ENCODE measurements at places on chromosomes 16 and 17.

DNA sequence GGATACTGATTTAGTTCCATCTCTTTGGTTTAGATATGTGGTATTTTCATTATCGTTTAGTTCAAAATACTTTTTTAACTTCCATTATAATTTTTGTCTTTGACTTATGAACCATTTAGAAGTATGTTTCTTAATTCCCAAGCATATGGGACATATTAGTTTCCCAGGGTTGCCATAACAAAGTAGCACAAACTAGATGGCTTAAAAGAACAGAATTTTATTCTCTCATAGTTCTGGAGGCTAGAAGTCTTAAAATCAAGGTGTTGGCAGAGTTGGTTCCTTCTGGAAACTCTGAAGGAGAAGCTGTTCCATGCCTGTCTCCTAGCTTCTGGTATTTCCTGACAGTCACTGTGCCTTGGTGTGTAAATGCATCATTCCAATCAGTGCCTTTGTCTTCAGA, 291.5 kb upstream of the AXIN2 start:
- DNase-seq, result no peak

DNA sequence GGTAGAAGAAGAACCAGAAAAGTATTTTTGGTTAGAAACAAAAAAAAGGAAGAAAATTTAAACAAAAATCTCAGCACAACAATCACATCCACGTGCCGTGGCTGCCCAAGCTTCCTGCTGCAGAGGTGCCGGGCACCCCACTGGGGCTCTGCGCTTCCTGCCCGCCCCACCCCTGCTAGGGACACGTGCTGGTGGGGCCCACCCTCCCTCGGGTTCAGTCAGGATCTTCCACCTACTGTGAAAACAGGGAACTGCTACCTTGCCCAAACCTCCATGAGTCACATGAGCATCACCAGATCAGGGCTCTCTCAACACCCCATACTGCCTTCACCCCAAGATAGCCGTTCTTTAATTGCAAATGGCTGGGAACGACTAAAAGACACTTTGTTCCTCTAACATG, 24.4 kb upstream of the CYTH1 start:
- no peak for DNase-seq

DNA sequence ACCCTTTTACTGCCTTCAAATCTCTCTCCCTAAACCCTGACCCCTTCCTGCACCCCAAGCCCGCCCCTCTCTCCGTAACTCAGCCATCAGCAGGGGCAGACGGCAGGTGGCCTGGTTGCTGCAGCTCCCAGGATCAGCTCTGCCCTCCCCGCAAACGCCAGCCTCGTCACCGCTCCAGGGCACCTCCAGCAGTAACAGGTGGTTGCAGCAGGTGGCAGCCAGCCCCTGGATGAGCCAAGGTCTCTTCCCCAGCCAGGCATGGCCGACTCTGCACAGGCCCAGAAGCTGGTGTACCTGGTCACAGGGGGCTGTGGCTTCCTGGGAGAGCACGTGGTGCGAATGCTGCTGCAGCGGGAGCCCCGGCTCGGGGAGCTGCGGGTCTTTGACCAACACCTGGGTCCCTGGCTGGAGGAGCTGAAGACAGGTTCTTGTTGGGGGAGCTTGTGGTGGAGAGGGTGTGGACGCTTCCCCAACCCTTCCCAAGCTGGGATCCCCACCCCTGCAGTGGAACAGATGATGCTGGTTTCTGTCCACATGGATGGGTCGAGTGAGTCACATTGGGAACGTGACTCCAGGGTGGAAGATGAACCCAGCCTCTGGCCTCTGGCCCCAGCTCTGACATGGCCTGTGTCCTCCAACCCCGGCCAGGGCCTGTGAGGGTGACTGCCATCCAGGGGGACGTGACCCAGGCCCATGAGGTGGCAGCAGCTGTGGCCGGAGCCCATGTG, 558 bp downstream of the HSD3B7 start:
- DNase-seq, result no peak

DNA sequence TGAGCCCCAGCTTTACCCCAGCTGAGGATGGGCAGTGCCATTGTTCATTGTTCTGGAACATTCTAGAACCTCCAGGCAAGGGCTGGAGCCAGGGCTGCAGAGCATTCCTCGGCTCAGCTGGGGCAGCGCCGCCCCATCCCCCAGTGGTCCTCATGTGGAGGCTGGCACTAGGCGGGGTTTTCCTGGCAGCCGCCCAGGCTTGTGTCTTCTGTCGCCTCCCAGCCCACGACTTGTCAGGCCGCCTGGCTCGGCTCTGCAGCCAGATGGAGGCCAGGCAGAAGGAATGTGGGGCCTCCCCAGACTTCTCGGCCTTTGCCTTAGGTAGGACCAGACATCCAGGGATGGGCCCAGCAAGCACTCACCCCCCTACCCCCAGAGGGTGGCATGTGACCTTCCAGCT, at the start of gene TMEM95:
TSS of gene TMEM95 (plus strand) at position 104 of the 400 bp plus-strand sequence. CDS start at position 153, 49 bp downstream.
- DNase-seq, result no peak

- DNase-seq, result no peak
These were observed 9.4 kb downstream of the SCPEP1 start for GRCh38 chr17:56987283-56987834.

DNA sequence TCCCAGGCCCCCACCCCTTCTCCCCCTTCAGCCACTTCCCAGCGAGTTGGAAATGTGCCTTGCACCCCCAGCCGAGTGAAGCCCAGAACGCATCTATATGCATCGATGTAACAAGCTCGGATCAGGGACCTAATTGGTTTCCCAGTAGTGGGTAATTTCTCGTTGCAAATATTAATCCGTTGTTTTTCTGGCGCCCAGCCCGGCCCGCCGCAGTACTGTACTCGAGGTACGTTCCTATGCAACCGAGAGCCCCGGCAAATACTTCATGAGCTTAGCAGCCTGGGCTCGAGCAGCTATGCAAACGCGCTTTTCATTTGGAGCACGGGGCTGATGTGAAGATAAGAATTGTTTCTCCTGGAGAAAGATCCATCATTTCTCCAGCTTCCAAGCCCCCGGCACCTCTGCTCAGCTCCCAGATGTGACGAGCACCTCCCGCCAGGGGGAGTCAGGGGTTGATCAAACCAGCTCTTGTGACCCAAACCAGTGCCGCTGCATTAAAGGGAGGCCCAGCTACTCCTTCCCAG, 229.8 kb downstream of the KATNIP start:
- no peak for DNase-seq

DNA sequence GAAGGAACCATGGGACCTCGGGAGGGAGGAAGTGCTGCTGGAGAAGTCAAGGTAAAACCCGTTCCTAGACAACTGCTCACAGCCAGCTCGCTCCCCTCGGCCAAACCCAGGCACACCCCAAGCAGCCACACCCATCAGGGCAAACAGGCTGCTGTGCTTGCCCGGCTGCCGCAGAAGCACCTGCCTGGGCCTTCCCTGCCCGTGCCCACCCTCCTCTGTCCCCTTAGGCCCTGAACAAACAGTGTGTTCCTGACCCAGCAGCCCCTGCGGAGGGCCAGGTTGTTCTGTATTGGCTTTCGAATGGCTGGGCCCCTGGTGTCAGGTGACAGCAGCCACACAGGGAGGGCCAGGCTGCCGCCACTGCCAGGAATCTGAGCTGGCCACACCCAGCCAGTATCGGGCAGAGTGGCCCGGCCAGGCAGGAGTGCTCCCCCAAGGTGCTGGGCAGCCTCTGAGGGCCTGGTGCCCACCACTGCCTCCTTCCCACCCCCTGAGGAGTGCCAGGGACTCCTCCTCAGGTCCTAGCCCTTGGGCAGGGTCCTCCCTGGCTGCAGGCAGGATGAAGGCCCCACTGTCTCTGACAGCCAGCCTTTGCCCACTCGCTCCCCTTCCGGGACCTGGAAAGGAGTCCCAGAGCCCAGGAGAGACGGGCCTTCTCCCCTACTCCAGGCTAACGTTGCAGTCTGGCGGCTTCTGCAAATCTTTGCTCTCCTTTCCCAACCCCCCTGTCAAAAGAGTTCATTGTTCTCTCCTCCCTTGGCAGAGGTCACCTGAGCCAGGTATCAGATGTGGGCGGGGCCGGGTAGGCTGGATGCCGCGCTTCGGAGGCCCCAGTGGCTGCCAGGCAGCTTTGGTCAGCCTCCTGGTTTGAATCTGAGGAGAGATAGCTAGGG, 24.0 kb downstream of the LLGL2 start:
- DNase-seq, result no peak

GRCh38 chr17:17440938-17441675, 35.7 kb upstream of the MED9 start:
- DNase-seq, result no peak

- peak; percentile 71 for DNase-seq
These were observed 192.4 kb upstream of the GSE1 start for GRCh38 chr16:85420501-85421337.

DNA sequence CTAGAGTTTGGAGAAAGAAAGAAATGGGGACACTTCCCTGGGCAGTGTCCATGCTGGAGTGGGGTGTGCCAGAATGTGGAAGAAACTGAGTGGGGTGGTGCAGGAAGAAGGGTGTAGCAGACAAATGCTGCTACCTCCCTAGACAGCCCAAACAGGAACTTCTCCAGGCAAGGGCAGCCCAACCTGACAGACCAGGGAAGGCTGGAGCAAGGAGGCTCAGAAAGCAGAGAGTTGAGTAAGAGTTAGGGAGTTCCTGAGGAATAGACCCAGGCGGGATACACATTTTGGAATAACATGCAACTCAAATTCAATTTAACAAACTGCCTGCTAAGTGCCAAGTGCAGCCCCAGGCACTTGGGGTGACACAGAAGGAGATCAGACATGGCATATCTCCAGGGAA, 1.0 kb upstream of the MYO18A start:
- DNase-seq, result no peak

- DNase-seq, result no peak
These were observed 317.2 kb upstream of the ZFHX3 start for GRCh38 chr16:73365016-73365551.

DNA sequence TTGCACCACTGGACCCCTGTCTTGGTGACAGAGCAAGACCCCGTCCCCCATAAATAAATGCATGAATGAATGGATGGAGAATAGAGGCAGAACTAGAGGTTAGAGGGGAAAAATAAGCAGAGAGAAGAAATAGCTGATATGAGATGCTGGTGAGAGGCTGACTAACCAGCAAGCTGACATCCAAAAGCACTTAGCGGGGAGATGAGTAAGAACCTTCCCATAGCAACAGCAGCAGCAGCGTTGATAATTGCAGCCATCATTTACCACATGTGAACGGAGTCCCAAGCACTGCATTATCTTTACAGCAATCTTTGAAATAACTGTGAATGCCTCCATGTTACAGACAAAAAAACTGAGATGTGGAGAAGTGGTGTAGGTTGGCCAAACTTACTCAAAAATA, 777.3 kb upstream of the EEF2KMT start:
- DNase-seq, result no peak

DNA sequence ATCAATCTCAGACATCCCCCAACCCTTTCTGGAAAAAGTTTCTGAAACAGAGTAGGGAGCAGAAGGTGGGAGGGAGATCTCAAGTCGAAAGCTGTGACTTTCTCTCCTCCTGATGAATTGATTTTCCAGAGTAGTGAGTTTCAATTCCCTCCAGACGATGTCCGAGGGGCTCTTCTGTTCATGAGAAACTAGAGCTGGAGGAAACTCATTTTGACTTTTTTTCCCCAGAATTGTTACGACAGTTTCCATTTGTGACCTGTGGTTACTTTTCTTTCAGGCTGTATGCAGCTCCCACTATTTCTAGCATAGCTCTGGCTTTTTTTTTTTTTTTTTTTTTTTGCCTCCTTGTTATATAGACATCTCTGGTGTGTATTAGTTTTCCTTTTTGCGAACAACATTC, 422.1 kb upstream of the SALL1 start:
- DNase-seq, result no peak

GRCh38 chr16:1288813-1289476, 20.5 kb upstream of the UBE2I start:
- no peak for DNase-seq

DNA sequence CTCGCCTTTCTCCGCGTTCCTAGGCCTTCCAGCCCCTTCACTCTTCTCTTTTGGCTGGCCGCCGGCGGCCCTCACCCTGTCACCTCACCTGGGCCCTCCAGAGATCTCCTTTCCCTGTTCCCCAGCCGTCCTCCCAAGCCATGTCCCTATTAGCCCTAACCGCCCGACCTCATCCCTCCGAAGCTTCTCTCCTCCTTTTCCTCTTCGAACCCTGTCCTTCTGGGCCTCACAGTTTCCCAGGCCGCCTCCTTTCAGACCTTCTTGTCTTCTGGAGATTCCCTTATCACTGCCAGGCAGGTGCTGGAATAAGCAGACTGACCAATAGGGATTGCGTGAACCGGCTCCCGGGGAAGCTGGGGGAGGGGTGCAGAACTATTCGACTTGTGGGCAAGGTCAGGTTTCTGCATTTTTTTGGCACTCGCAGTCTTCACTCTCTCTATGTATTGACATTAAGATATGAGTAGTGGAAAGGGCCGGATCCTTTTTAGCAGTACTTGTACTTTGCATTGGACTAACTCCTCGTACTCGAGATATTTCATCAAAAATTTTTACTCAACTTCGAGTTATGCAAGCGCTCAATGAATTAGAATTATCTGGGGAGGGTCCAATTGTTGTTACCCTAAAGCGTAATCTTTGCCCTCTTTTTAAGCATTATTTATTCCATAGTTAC, 690 bp downstream of the RHOT1 start:
- DNase-seq, result no peak

GRCh38 chr16:70605283-70605657, 41.1 kb upstream of the IL34 start:
- DNase-seq, result no peak

DNA sequence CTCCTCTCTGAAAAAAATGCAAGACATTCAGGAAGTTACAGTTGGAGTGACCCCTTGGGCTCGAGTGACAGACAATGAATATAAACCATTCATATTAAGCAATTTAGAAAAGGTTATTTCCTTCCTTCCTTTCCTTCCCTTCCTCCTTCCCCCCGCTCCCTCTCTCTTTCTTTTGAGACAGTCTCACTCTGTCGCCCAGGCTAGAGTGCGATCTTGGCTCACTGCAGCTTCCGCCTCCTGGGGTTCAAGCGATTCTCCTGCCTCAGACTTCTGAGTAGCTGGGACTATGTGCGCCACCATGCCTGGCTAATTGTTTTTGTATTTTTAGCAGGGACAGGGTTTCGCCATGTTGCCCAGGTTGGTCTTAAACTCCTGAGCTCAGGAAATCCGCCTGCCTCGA, 13.2 kb downstream of the PSMD12 start:
- no peak for DNase-seq

GRCh38 chr17:39679521-39680192, 8.2 kb downstream of the PGAP3 start:
- no peak for DNase-seq

DNA sequence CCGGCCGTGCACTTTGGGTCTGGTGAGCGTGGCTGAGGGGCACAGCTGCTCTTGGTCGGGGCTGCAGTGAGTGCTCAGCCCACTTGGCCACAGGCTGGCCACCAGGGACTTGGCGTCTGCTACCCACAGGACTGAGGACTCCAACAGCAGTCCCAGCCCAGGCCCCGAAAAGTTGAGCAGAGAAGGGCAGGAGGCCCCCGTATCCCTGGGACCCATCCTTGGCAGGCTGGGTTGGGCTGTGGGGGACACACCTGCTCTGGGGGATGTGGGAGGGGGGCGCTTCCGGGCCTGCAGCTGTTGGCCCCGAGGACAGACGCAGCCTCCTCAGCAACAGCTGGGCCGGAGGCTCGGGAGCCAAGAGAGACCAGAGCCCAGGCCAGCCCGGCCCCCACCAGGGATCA, 19.4 kb upstream of the SSTR5 start:
- no peak for DNase-seq

GRCh38 chr16:64853551-64853950, 268.3 kb downstream of the CDH11 start:
- no peak for DNase-seq
